ENCODE measurements at places on chromosomes 16 and 17.

GRCh38 chr16:53849585-53849984 is 145.6 kb downstream of the FTO start:
- DNase-seq = no peak

- no peak for DNase-seq
Measured at GRCh38 chr17:80346498-80347275, 68.3 kb upstream of the ENDOV start.

- no peak for DNase-seq
Measured at GRCh38 chr17:44074231-44074910, 3.8 kb downstream of the G6PC3 start.

GRCh38 chr16:57470711-57471110 is 8.2 kb downstream of the POLR2C start:
- no peak for DNase-seq

GRCh38 chr17:80225230-80225629 is 5.0 kb downstream of the SLC26A11 start:
- no peak for DNase-seq

DNA sequence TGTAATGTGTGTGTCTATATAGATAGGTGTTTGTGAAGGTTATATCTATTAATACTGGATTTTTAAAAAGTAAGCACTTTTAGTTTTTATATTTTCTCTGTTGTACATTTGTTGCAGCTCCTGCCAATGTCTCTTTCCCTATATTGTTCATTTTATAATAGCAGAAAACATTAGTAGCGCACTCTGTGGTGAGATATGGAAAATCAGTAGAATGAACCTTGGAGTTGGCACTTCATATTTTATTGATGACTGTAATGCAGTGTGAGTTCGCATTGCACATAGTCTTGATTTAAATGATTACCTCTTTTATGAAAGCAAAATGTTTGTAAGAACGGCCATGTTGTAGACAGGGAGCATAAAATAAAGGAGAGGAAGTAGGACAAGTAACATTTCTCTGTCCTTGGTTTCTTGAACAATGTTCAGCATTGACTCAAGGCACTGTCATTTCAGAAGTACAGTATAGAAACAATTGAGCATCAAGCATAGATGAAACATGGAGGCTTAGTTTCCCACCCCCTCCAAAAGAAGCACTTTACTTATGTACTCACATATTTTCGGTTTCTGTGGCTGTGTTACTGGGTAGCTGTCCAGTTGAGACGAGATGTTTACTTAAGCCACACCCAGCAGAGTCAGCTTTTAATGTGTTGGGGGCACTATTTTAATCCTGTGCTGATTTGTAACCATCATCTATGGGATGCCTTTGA is 74.0 kb downstream of the TANC2 start:
- DNase-seq = no peak
